ENCODE measurements at places on chromosomes 3 and 15.

DNA sequence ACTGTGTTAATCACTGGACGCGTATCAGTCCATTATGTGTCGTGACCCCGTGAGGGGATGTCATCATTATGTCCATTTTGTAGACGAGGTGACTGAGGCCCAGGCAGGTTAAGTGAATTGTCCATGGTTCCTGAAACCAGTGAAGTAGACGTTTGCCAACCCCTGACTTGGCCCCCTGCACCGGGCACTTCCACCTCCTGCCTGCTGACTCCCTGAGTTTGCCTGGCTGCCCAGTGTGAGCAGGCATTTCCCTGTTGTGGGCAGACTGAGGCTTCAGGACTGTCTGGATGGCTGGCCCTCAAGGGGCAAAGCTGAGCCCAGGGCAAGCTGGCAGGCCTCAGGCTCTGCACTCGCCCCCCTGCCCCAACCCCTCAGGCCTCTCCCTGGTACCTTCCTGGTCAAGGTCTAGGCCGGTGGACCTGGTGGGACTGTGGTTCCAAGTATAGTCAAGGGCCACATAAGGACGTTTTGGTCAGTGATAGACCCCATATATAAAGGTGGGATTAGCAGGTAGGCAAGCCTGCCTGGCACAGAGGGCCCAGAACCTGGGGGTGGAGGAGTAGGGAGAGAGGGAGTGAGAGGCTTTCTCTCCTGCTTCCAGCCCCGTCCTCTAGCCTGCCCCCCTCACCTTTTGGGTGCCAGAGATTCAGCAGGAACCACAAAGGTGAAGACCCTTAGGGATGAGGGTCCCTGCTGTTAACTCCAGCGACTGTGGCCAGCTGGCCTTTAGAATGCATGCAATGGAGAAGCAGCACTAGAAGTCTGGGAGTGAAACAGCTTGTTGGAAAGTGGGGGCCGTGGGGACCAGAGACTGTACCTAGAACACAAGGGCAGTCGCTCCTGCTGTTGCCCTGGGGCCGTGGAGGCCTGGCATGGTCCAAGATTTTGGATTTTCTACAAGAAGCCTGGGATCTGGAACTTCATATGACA lies 34.6 kb downstream of the FBLN2 start:
- no peak for DNase-seq

GRCh38 chr15:50943638-50944037 lies 35.2 kb downstream of the AP4E1 start:
- DNase-seq = no peak

- no peak for DNase-seq
Measured at GRCh38 chr3:19931767-19932188, 2.2 kb downstream of the EFHB start.

DNA sequence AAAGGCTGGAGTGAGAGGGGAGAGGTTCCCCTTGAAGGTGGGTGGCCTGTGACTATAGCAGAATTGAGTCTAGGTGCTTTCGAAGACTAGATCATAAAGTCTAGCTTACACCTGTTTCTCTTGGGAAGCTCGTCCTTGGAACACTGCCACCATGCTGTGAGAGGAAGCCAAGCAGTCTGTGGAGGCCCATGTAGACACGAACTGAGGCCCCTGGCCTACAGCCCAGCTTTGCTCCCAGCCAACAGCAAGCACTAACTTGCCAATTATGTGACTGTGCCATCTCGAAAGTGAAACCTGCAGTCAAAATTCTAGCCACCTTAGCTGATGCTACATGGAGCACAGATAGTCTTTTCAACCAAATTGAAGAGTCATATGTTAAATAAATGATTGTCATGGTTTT lies 190.5 kb upstream of the NECTIN3 start:
- DNase-seq = no peak

- DNase-seq = no peak
Measured at GRCh38 chr3:43784640-43785011, 93.9 kb downstream of the ABHD5 start.

DNA sequence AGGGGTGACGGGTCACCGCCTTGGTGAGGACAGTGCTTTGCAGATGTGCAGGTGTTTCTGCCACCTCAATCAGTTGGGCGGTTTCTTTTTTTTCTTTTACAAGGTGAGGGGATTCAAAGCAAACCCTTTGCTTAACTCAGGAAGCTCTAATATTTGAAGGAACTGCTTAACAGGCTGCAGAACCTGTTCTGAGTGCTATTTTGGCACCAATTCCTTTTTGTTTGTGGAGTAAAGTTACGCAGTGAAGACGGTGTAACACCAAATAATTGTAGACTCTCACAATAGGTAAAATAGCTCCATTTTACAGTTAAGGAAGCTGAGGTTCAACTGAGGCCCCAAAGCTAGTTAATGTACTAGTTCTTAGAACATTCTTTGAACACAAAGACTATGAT lies 6.6 kb downstream of the GHRL start:
- no peak for DNase-seq

DNA sequence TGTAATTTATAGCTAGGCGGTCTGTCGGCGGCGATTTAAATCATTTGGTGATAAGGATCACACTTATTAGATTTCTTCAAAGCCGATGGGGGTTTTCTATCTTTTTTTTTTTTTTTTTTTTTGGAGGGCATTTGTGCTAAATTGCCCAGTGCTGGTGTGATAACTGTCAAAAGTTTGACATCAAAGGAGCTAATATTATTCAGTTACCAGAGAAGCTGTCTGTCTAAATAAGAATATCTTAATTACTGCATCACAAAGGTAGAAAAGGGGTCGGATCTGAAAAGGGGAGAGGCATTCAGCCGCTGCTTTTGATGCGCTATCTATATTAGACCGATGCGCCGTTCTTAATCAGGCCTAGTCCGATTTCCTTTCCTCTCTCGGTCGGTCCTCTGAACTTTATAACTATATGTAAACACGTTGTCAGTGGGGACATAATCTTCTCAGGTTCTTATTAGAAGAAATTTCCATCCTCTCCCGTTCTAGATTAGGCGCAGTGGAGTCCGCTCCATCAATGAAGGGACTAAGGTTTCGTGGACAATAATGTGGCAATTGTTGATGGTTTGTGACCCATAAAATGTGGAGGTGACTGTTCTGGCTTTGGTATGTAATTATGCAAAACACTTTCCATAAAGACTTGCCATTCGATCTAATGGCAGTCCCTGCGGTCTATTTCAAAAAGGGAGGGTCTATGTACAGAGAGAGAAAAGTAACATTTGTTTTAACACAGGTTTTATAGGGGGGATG lies 31.7 kb downstream of the NR2F2 start:
- no peak for DNase-seq

- DNase-seq = no peak
Measured at GRCh38 chr15:88631464-88632028, 7.3 kb upstream of the ISG20 start.

DNA sequence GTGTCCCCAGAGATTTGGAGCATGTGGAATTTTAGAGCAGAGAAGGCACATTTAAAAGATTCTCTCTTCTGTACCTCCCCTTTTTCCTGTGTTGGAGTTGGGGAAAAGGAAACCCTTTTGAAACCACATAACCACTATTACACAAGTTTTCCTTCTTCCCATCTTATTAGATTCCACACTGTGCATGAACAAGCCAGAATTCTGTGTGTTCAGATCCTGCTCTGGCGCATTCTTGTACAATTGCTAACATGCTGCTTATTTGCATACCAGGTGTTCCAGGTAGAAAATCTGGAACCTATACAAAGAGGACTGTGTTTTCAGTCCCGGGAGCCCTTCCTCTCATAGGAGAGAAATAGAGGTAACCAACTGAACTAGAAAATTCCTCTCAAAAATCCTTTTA lies 2.6 kb upstream of the CIB2 start:
- DNase-seq = no peak

DNA sequence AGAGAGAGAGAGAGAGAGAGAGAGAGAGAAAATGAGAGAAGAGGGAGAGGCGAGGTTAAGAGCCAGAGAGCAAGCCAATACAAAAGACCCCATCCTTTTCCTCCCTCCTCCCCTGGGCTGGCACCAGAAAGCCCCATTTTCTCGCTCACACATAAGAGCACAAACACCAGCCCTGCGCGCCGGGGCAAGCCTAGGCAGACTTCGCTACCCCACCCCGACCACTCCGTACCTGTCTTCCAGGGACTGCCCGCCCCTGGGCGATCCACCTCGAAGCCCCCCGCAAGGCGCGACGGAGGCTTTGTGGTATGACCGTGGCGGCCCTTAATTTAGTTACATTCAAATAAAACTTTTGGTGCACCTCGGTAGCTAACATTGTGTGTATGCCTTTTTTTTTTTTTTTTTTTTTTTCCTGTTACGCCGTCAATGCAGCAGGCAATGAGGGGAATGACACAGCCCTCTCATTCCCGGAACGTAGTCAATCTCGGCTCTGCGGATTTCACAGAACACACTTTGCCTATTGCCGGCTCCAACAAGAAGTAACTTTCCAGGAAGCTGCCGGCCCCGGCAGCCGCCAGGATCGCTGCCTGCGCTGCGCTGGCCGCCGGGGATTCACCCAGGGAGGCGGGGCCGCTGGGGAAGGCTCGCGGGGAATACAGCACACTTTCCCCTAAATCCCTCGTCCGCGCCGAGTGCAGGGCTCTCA lies 7.7 kb downstream of the BCL6 start:
- peak; percentile 48 for DNase-seq

- no peak for DNase-seq
Measured at GRCh38 chr3:99409961-99410360, 228.4 kb upstream of the COL8A1 start.

GRCh38 chr3:5540532-5540931 lies 353.0 kb downstream of the EDEM1 start:
- no peak for DNase-seq

DNA sequence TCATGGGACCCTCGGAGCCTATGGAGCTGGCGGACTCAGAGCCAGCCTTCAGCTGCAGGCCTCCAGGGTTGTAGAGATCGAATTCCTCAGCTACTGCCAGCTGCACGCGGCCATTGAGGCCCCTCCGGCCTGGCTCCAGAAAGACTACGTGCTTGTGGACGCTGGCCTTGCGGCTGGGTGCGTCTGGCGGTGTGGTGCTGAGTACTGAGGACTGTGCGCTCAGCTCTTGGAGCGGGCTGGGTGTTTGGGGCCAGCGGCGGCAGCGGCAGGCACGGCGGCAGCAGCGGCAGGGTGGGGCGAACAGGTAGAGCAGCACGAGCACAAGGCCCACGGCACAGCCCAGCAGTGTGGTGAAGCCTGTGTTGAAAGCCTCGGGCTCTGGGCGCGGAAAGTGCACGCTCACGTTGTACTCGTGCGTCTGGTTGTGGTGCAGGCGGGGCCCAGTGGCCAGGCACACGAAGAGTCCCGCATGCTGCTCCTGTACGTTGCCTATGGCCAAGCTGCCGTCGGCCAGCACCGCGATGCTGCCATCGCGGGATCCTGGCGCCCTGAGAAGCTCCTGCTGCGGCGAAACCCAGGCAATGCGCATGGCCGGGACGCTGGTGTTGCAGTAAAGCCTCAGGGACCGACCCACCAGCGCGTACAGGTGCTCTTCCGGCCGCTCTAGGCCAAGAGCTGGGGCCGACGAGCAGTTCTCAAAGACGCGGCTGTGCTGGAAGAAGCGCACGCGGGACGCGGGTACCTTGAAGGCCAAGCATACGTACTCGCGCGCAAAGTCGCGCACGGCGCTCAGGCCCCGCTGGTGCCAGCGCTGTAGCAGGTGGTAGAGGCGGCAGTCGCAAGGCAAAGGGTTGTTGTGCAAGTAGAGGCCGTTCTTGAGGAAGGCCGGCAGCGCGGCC lies 1.3 kb downstream of the AMIGO3 start:
- DNase-seq = no peak

GRCh38 chr3:69092030-69092516 lies 7.3 kb downstream of the ARL6IP5 start:
- no peak for DNase-seq

GRCh38 chr3:131756405-131756804 lies 253.6 kb upstream of the MRPL3 start:
- DNase-seq = no peak

GRCh38 chr3:128399221-128399915 lies 67.3 kb downstream of the DNAJB8 start:
- DNase-seq = no peak

DNA sequence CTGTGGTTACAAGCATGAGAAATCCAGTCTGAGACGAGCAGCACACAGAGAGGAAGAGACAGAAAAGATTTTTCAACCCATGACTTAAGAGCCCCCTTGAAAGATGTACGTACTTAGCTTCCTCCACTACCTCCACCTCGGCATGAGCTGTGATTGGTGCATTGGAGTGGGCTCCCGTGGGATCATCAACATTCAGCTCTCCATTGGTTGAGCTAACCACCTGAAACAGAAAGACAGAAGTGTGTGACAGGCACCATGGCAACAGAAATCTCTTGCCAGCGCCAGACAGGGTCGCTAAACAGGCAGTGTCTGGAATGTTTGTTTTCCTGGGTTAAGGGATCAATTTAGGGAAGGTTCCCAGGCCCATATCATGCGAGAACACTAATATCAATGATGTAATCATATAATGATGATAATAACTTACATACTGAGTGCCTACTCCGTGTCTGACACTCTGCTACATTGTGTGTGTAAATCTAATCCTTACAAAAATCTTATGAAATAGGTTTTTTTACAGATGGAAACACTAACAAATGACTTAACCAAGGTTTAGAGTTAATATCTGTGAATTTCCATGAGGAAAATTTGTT lies 17.5 kb upstream of the PPIB start:
- DNase-seq = no peak

DNA sequence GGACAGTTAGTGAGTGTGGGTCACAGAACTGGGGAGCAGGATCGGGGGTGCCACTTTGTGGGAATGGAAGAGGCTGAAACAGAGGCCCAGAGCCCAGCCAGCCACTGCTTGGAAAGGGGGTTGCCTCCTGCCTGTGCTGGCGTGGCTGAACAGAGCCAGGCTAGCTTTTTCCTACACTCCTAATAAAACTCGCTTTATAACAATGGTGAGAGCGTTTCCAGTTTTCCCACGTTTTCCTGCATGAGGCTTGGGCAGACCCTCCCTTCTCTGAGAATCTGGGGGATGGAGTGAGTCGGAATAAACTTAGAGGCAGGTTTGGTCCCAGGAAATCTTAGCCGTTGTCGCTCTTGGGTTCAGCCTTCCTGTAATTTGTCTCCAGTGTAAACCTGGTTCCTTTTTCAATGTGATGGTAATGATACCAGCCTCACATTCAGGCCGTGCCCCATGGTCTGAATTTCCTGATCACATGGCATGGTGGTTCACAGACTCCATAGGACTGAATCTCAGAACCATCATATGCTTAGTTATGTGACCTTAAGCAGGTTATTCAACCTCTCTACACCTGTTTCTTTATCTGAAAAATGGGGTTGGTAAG lies 6.5 kb upstream of the FGD5 start:
- DNase-seq = no peak

- DNase-seq = no peak
Measured at GRCh38 chr3:33447958-33448357, 7.8 kb upstream of the UBP1 start.

GRCh38 chr3:59467476-59467875 lies 417.7 kb upstream of the CFAP20DC start:
- no peak for DNase-seq
